Left renal pelvis (tissue), 4 donors: ENCODE measurements at places on chromosomes 12 and 14. TPM values are rescaled to one million over a fixed set of nuclear protein-coding genes. Genes with fewer than 3 reads are reported as not detected.

The PDE3A gene
- 25.9 TPM for polyA plus RNA-seq

The ANO4 gene
- polyA plus RNA-seq, result 1.3 TPM

The SLC4A8 gene
- polyA plus RNA-seq, result 3.7 TPM

The KLRG1 gene
- polyA plus RNA-seq, result 3.7 TPM

The FZD10 gene
- polyA plus RNA-seq, result 3.1 TPM

The GLIPR1L1 gene
- not detected for polyA plus RNA-seq

The ENDOU gene
- polyA plus RNA-seq, result 0.66 TPM

The NEMF gene
- polyA plus RNA-seq, result 94.4 TPM

The RPL10L gene
- 0.23 TPM for polyA plus RNA-seq

The PTPRR gene
- polyA plus RNA-seq, result 0.79 TPM

The NRL gene
- 2.1 TPM for polyA plus RNA-seq

The ANO2 gene
- polyA plus RNA-seq, result 1.8 TPM

The TPPP2 gene
- polyA plus RNA-seq, result 2.8 TPM

The RHOJ gene
- polyA plus RNA-seq, result 25.0 TPM

The RNASE7 gene
- 0.55 TPM for polyA plus RNA-seq

The RBM23 gene
- polyA plus RNA-seq, result 124 TPM

The SMCO2 gene
- polyA plus RNA-seq, result 0.45 TPM

The SLC6A12 gene
- 14.7 TPM for polyA plus RNA-seq

The FIGNL2 gene
- 3.8 TPM for polyA plus RNA-seq

The GRIP1 gene
- 21.9 TPM for polyA plus RNA-seq

The PMCH gene
- 1.3 TPM for polyA plus RNA-seq

The PROX2 gene
- polyA plus RNA-seq, result 1.1 TPM

The HSP90B1 gene
- polyA plus RNA-seq, result 670 TPM

The C2CD5 gene
- polyA plus RNA-seq, result 70.2 TPM

The EMP1 gene
- 146 TPM for polyA plus RNA-seq

The PPFIA2 gene
- 6.5 TPM for polyA plus RNA-seq

The SMCO3 gene
- 3.1 TPM for polyA plus RNA-seq

The RDH5 gene
- 24.8 TPM for polyA plus RNA-seq

The SYT1 gene
- polyA plus RNA-seq, result 29.8 TPM

The SLC24A4 gene
- polyA plus RNA-seq, result 0.29 TPM

The P2RX7 gene
- polyA plus RNA-seq, result 1.1 TPM

The TRHDE gene
- 31.0 TPM for polyA plus RNA-seq

The OR4M1 gene
- not detected for polyA plus RNA-seq

The CIT gene
- polyA plus RNA-seq, result 12.2 TPM

The RNASE3 gene
- 0.34 TPM for polyA plus RNA-seq

The KRT78 gene
- not detected for polyA plus RNA-seq

The KRT6C gene
- not detected for polyA plus RNA-seq

The PPP4R4 gene
- 0.23 TPM for polyA plus RNA-seq

The RPL6 gene
- 2,621 TPM for polyA plus RNA-seq

The MAPK1IP1L gene
- polyA plus RNA-seq, result 109 TPM

The KRT71 gene
- polyA plus RNA-seq, result not detected

The SALL2 gene
- 56.7 TPM for polyA plus RNA-seq

The MYF6 gene
- polyA plus RNA-seq, result 0.10 TPM

The NTS gene
- polyA plus RNA-seq, result 11.4 TPM

The FAM186B gene
- polyA plus RNA-seq, result 0.82 TPM

The ADCY6 gene
- 73.8 TPM for polyA plus RNA-seq

The ABCD2 gene
- 0.11 TPM for polyA plus RNA-seq

The CRACR2A gene
- 1.3 TPM for polyA plus RNA-seq

The LRFN5 gene
- 8.9 TPM for polyA plus RNA-seq

The HPD gene
- polyA plus RNA-seq, result 4.5 TPM

The ZNF84 gene
- 74.2 TPM for polyA plus RNA-seq
